ENCODE measurements at places on chromosomes 4 and X.

- no peak for DNase-seq
Measured at GRCh38 chrX:14356401-14356800, 172.9 kb upstream of the GLRA2 start.

DNA sequence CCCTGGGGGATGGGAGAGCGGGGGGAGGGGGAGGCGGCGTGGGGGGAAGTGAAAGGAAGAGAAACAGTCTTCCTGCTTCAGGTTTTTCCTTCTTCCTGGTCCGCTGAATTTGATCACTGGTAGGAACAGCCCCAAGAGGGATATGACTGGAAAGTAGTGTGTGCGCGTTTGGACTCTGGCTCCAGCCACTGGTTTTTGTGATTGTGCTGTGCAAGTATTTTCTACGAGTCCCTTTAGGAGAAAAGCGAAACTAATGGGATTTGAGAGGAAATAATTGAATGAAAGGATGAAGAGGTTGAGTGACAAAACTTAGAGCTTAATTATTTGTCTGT lies 836 bp downstream of the PRRG1 start:
- DNase-seq = no peak

DNA sequence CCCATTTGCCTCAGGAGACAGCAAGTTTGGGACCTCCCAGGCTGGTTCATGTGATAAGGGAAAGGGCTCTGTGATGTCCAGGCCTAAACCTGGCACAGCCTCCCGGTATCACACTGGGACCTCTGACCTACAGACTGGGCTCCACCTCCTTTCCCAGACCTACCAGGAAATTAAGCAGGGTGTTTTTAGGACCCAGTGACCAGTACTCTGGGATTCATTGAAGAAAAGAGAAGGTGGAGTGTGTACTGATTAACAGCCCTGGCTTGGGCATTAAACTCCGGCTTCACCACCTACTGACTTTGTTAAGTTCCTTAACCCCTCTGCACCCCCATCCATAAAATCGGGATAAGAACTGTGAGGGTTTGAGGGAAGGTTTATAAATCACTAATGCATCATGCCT lies 28.6 kb downstream of the ASB9 start:
- DNase-seq = no peak

DNA sequence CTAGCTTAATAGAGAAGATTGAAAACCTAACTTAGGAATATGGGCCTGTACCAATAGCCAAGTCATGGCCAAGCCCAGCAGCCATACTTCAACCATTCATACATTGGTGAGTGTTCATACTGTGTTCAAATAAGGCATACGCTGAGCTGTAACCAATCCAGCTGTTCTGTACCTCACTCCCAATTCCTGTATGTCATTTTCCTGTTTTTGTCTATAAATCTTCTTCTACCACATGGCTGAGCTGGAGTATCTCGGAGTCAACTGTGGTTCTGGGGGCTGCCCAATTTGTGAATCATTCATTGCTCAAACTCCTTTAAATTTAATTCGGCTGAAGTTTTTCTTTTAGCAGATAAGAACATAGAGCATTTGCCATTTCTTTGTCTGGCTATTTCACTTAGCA lies 195.3 kb upstream of the ANKRD50 start:
- DNase-seq = no peak

DNA sequence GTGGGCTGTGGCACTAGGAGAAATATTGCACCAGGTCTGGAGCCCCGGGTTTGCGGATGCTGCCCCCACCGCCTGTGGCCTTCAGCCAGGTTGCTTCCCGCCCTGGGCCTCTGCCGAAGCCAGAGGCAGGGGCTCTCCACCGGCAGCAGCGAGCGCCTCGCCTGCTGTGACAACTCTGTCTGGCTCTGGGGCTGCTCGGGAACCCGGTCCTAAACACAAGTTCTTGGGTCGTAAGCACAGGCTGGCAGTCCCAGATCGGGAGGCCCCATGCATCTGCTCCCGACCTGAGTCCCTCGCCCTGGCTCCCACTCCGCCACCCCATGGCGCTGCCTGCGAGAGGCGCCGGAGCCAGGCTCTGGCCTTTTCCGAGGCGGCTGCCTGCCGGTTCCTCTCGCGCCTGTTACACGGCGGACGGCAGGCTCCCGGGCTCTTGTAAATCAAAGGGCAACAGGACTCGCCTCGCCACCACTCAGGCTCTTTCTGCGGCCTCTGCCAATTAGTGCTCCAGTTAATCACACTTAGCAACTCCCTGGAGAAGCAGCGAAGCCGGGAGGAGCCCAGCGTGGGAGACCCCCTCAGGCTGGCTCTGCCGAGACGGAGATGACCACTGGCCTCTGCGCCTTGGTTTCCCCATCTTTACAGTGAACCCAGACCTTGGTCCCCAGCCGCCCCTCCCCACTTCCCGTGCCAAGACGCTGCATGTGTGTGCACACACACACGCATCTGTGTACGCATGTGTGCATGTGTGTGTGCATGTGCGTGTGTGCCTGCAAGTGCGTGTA lies 109.2 kb downstream of the DCTD start:
- no peak for DNase-seq

DNA sequence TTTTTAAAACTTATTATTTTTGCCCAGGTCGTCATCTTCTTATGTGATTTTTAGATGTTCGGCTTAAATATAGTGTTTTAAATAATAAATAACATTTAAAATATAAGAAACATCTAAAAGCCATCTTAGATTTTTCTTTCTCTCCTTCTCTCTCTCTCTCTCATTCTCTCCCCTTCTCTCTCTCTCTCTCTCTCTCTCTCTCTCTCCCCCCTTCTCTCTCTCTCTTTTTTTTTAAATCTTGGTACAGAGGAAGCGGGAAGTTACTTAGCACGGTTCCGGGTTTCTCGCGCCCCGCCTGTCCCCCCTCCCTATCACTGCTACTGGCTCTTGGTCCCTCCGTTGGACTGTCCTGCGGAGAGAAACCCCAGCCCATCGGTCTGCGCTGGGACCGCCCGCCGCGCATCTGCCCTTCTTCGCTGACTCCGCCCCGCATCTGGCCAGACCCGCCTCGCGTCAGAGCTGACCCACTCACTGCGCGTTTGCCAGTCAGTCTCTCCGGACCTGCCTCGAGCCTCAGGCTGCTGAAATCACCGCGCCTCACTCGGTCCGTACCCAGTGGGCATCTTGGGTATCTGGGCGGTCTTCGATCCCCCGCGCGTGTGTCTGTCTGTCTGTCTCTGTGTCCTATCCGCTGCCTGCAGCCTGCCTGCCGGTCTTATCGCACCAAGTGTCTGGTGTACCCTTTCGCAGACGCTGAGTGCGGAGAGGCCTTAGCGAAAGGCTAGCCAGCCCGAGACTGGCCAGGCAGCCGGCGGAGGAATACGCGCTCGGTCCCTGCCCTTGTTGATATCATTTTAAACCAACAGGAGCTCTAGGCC lies at the start of gene PABPC5:
Gene PABPC5, plus strand, starts transcription at position 489 of the 818 bp plus-strand sequence. CDS start 739 bp downstream, outside the sequence.
- DNase-seq = peak; percentile 97

DNA sequence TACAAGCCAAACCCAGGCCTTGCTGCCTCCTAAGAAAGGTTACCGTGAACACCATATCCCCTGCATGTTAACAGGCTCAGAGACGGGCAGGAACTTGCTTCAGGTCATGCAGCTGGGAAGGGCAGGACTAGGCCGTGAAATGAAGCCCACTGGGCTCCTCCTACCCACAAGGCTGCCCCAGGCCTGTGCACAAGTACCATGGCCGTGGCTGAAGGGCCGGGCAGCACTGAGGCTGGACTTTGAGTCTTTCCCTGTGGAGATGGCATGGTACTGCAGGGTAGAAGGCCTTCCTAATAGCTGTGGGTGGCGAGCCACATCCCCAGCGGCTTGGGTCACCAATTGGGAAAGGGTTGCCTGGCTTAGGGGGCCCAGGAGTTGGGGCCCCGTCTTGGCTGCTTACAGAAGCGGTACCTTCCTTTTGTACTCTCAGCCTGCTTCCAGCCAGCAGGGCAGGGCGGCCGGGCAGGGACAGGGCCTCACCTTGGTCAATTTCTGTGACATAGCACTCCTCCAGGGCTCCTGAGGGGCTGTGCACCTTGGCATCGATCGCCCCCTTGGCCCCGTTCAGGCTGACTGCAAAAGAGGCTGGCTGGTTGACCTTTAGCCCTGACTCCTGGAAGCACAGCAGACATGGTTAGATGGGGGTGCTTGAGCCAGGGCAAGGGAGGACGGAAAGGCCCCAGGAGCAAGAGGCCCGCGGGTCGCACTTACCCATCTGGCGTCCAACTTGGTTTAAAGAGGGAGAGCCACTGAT lies 23.8 kb downstream of the FLNA start:
- DNase-seq = no peak

DNA sequence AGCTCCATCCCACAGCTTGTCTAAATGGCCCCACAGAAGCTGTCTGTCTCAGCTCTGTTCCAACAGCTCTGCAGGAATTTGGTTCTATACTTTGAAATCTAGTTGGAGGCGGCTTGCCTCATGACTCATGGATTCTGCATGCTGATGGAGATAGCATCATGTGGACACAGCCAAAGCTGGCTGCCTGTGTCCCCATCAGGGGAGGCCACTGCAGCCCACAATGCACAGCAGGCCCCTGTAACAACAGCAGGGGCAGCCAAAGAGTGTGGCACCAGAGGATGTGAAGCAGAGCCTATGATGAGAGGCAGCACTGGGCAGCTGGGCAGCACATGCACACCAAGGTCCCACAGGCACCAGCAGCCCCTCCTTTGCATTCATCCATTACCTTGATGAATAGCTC lies 67.2 kb downstream of the DCAF12L1 start:
- peak; percentile 79 for DNase-seq

GRCh38 chr4:142104041-142104440 lies 467.7 kb downstream of the IL15 start:
- no peak for DNase-seq

DNA sequence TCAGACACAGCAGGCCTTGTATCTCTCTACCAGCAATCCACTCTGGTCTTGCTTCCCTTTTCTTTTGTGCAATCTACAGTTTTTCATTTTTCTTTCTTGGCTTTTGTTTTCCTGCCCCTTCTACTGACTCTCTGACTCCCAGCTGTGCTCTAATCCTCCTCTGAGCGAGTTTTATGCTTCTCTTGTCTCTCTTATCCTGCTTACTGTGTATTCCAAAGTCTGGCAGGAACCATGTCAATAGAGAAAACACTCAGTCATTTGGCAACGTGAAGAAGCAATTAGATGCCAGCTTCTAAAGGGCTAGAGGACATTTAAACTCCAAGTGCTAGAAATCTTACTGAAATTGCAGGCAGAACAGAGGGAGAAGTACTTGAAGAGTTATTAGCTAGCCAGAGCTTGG lies 984.6 kb upstream of the TENM3 start:
- DNase-seq = no peak

GRCh38 chr4:170139764-170140163 lies 50.0 kb upstream of the AADAT start:
- DNase-seq = no peak

- DNase-seq = no peak
Measured at GRCh38 chrX:119249891-119250290, 13.8 kb downstream of the PGRMC1 start.

GRCh38 chr4:16897991-16898827 lies at the start of gene LDB2:
Gene LDB2, minus strand, starts transcription at chr4:16898645.
- peak; percentile 95 for DNase-seq

- DNase-seq = no peak
Measured at GRCh38 chr4:52376132-52376704, 282.9 kb downstream of the USP46 start.

- no peak for DNase-seq
Measured at GRCh38 chr4:138189206-138189605, 52.9 kb downstream of the SLC7A11 start.

DNA sequence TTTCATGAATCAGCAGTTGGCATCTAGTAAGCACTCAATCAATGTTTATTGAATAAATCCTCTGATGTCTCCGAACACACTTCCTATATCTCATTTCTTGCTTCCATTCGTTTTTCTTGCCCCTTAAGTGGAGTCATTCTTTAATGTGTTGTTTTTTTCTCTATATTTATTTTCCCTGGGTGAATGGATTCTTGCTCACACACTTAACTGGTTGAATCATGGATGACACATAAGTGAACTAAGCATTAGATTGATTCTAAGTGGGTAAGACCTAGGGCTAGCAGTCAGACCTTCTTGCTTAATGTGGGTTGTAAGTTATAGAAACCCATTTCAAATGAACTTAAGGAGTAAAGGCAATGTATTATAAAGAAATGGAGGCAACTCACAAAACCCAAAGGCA lies 111.1 kb downstream of the RTL3 start:
- no peak for DNase-seq

DNA sequence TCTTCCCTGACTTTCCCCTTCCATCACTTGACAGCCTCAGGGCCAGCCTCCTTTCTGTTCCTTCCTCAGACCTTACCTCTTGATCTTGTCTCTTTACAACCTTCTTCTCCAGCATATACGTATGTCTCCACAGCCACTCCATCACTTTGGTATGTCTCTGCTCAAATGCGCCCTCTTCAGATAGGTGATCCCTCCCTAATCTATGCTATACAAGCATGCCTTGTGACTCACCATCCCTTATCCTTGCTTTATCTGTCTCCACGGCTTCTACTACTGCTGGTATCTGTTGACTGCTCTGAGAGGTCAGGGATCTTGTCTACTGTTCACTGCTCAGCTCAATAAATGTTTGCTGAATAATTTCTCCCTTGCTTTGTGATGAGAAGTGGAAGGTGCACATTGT lies 9.0 kb downstream of the ARAP2 start:
- DNase-seq = peak; percentile 90

DNA sequence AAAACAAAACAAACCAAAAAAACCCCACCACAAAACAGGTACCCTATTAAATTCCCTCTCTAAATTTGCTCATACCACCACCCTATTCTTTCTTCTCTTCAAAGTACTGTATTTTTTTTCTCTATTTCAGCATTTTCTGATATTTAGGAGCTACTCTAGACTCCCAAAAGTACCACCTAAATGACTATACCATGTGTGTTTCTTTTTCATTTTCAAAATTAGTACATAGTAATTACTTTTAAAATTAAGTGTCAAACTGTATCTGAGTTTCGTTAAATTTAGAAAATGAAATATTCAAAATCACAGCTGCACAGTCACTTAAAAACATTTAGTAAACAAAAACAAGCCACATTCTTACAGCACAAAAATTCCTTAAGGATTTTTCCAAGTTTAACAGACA lies 161.7 kb downstream of the FBXW7 start:
- DNase-seq = no peak

DNA sequence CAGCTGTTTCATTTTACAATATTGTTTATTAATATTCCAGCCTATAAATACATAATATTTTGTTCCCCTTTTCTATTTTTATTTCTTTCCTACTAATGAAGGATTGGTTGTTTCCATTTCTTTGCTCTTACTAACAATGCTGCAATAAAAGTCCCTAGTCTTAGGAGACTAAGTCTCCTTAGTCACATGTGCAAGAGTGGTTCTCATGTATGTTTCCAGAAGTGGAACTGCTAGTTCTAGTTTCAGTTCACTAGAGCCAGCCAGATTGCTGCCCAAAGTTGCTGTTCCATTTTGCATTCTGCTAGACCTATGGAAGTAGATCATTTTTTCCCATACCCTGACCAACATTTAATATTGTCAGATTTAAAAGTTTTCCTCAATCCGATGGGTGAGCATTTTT lies 44.3 kb downstream of the CNGA1 start:
- no peak for DNase-seq

GRCh38 chrX:112913807-112914206 lies 73.2 kb upstream of the AMOT start:
- DNase-seq = no peak

GRCh38 chr4:109298279-109299010 lies 4.0 kb downstream of the COL25A1 start:
- no peak for DNase-seq

All from islet precursor cell (in vitro differentiated cells).